A549 (cell line): ENCODE measurements at places on chromosomes 2 and 18.

DNA sequence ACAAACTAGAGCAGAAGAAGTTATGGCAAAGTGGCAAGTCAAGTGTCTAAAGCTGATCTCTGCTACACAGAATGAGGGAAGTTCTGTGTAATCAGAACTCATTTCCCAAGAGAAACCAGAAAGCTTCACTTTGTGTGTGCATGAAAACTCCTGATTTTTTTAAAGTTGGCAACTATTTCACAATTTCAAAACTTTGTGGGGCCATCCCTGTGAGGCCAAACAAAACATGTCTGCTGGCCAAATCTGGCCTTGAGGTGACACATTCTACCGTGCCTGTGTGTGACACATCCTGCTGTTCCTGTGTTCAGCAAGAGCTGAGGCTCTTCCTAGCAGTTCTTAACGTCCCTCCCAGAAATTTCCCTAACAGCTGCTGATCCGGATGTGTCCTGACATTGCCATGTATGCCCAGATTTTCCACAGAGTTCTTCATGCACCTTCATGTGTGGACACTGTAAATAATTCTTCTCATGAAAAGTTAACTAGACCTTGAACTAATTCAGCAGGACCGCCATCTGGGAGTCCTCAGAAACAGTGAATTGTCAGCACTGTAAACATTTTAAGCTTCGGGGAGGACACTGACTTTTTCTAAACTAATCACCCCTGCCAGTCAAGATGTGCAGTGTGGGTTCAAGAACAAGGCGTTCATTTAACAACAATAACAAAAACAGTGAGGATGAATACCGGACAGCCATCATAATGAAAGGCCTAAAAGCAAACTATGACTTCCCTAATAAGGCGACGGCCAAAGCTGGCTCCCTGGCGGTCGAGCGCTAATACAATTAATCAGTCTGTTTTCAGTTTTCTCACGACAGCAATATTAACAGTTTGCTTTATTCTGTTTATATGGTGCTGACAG lies 99.0 kb downstream of the PLEKHM3 start:
- DNase-seq, result no peak

DNA sequence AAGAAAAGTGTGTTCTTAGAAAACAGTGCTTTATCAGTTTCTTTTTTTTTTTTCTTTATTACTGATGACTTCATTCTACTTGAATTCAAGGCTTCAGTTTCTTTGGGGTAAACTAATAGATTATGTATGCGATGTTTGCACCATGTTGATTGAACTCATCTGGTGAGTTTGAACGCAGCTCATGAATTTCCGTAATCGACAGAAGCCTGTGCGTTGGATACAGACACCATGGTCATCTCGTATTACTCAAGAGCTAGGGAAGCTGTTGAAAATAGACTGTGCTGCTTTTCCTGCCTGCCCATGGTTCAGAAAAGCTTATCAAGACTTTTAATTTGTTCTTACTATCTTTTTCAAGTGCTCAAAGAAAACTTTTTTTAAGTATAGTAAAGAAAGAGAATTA lies 185.5 kb upstream of the NRP2 start:
- DNase-seq, result no peak

DNA sequence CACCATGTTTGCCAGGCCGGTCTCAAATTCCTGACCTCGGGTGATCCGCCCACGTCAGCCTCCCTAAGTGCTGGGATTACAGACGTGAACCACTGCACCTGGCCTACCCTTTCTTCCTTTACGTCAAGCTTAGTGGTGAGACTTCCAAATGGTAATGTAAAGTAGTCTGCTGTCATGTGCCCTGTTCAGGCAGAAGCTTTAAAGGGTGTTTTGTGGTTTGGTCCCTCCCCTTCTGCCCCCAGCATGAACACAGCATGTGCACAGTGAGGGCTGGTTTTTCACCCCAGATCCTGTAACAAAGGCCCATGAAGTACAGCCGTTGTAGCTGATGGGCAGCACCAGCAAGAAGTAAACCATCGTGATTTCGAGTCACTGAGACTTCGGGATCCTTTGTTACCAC lies 2.7 kb upstream of the DTYMK start:
- DNase-seq, result no peak

DNA sequence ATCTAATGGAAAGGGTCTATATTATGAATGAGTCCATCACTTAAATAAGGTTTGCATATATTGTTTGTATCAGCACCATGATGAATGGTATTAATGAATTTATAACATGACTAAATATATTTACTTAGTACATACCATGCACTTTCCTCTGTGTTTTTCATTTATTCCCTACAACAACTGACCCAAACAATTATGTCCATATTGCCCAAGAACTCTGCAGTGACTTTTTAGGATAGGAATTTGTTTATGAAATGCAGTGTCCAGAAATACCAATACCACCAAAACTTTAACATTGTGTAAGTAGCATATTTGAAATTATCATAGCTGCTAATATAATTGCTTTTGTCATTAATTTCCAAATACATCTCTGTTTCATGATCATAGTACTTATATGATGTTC lies 119.7 kb downstream of the WDR7 start:
- no peak for DNase-seq

GRCh38 chr2:227125506-227125905 lies 38.5 kb downstream of the COL4A4 start:
- DNase-seq, result no peak

GRCh38 chr2:134338208-134338607 lies 84.3 kb downstream of the MGAT5 start:
- DNase-seq, result no peak

DNA sequence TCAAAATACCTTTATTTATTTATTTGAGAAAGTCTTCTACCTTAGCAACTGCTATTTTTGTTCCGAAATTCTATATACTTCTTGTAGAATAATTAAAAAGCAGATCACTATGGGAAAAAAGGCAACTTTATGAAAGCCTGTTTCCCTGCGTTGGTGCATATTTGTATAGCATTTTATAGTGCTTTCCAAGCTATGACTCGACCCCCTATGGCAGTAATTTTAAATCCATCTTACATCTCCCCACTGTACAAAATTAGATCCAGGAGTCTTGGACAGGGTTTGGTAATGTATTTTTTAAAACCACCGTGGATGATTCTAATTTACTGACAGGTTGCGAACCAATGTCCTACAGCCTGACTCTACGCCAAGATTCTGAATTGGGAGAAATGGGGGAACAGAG lies 10.1 kb downstream of the TANK start:
- DNase-seq, result no peak

GRCh38 chr18:55448420-55448819 lies 139.6 kb downstream of the TCF4 start:
- DNase-seq, result no peak

GRCh38 chr18:62164855-62165487 lies 21.9 kb downstream of the PIGN start:
- no peak for DNase-seq

DNA sequence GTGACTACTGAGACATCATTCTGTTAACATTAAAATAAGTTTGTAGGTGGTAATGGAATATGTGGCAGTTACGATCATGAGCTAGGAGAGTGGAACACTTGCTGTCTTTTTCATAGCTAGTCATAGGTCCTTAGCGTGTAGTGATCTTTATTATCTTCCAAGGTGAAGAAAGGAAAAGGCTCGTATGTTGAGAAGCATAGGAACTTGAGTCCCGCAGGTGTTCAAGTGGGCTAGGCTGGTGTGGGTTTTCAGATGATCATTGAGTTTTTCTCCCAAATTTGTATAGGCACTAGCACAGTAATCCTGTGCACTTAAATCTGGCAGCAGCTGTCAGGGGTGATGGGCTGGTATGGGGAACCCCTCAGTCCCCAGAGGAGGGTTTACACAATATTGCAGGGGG lies 10.9 kb downstream of the SLC20A1 start:
- DNase-seq, result no peak

GRCh38 chr18:79566771-79567431 lies 112.7 kb upstream of the CTDP1 start:
- DNase-seq, result no peak

DNA sequence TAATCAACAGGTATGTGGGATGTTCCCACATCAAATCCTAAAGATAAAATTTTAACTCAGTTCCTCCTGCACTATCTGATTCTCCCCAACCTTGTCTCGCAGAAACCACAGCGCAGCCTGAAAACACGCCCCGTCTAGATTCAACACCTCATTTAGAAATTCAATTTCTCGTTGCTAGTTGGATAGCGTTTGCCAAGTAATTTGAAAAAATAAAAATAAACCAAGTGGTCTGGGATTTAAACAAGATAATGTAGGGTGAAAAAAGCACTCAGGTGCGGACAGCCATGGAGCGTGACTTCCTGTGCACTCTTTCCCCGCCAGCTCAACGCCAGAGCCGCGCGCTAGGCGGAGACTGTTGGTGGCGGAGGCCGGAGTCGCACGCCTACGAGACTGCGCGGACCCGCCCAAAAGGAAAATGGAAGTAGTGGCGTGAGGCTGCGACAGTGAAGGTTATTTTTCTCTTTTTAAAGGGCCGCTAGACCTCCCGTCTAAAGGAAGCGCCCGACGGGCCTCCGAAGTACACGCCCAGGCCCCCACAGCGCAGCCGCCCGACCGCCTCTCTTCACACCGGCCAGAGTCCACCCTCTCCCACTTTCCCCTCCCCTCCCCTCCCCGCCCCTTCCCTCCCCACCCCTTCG lies 615 bp upstream of the CCNT2 start:
- DNase-seq, result no peak

DNA sequence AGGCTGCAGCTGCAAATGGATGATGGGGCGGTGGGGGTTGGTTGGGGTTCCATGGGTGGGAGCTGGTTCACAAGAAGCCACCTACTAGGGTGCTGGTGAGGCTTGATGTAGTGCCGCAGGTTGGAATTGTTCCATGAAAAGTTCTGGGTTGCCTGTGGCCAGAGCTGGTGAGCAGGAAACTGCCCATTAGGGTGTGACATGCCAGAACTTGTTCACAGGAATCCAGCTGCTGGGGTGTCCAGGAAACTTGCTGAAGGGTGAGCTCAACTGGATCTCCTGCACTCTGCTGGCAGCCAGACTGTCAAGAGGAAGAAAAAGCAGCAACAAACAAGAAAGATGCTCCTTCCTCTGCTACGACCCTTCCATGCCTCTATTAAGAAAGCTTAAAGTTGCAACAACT lies 48.8 kb downstream of the MAP3K20 start:
- DNase-seq, result no peak

DNA sequence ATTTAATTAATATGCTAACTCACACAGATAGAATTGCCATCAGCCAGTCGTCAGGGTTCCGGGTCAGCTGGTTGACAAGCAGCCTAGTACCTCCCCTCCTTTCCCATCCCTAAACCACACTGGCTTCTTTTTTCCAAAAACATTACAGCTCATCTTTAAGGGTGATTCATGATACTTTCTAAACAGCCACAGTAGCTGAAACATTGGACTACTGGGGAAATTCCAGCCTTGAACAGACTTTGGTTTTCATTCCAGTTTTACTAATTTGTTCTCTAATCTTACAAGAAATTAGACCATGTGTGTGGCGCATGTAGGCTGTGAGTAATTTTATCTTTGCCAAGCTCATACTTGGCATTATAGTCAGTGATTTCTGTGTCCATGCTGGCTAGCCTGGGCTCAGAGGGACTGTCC lies 110.8 kb downstream of the FMNL2 start:
- DNase-seq, result peak; percentile 15

- no peak for DNase-seq
Measured at GRCh38 chr2:134694411-134694810, 24.4 kb downstream of the TMEM163 start.

DNA sequence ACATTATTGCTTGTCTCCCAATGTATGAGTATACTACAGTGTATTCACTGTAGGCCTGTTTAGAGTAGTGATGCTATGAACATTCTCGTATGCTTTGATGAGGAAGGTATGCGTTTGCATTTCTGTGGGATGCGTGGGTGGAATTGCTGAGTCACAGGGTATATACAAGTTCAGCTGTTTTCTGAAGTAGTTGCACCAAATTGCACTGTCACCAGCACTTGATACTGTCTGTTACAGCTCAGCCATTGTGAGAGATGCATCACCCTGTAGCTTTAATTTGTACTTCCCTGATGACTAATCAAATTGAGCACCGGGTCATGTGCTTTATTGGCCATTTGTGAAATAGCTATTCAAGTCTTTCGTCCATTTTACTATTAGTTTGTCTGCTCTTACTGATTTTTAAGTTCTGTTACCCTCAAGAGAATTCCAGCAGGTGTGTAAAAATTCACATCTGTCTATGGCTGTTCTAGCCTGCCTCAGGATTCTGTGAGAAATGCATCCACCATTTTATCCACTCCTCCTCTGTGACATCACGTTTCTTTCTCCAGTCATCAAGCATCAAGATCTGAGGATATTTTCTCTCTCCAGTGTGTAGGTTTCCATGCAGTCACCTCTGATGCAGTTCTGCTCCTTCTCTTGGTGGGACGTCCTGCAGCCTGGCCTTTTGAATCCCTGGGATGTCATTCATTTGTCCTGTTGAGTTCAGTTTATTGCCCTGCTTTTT lies 72.5 kb downstream of the DGKD start:
- DNase-seq, result no peak

DNA sequence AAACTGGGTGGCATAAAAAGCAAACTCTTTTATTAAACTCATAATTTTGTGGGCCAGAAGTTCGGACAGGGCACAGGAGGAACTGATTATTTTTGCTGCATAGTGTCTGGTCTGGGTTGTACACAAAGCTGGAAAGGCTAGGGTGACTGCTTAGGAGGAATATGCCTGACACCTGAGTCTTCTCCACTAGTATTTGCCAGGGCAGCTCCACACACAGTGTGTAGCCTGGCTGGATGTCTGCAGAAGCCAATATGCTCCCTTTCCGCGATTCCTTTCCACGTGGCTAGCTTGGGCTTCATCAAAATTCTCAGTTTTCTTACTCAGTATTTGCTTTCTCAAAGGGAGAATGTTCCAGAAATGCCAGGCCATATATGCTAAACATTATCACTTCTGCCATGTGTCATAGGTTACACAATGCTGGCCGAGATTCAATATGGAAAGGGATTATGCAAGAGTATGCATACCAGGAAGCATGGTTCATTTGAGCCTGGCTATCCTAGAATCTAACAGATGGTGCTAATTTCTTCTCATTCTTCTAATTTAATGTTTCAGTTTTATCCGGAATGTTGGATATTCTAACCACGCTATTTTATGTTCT lies 142.7 kb upstream of the DOK6 start:
- DNase-seq, result no peak

DNA sequence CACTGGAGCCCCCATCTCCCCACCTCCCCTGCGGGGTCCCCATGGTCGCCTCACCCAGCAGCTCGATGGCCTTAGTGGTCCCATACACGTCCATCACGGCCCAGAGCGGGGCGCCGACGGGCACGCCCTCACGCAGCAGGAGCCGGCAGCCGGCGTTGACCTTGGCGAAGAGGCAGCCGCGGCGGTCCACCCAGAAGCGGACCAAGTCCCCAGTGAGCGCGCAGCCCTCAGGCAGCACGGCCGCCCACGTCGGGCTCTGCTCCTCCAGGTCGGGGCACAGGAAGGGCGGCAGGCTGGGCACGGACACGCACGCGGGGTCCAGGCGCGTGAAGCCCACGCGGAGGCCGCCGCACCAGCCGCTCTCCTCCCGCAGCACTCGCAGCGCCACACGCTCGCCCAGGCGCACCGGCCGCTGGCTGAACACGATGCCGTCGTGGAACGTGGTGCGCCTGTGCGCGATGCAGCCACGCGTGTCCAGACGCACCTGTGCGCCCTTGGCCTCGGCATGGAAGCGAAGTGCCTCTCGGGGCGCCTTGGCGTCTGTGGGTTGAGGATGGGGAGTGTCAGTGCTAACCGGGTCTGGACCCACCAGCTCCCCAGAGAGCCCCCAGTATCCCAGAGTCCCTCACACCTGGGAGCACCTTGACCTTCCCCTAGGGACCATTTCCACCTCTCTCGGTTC lies 4.6 kb downstream of the NEURL3 start:
- no peak for DNase-seq

GRCh38 chr2:165469417-165469816 lies at the start of gene CSRNP3:
Gene CSRNP3 (plus strand): TSS chr2:165469698. CDS start chr2:165595066, 125,368 bp downstream.
- DNase-seq, result peak; percentile 72

GRCh38 chr2:225056330-225057073 lies 14.2 kb upstream of the DOCK10 start:
- no peak for DNase-seq
